ENCODE measurements at places on chromosomes 4 and X. TPM values are rescaled to one million over a fixed set of nuclear protein-coding genes. Genes with fewer than 3 reads are reported as not detected.

PPP1R2C gene
- not detected for total RNA-seq

IL1RAPL1 gene
- 3.0 TPM for total RNA-seq

BDH2 gene
- 22.1 TPM for total RNA-seq

AKAP4 gene
- total RNA-seq = not detected

CACNA1F gene
- not detected for total RNA-seq

DCAF12L1 gene
- total RNA-seq = not detected

MFAP3L gene
- total RNA-seq = 3.0 TPM

RPA4 gene
- total RNA-seq = 0.16 TPM

DNA sequence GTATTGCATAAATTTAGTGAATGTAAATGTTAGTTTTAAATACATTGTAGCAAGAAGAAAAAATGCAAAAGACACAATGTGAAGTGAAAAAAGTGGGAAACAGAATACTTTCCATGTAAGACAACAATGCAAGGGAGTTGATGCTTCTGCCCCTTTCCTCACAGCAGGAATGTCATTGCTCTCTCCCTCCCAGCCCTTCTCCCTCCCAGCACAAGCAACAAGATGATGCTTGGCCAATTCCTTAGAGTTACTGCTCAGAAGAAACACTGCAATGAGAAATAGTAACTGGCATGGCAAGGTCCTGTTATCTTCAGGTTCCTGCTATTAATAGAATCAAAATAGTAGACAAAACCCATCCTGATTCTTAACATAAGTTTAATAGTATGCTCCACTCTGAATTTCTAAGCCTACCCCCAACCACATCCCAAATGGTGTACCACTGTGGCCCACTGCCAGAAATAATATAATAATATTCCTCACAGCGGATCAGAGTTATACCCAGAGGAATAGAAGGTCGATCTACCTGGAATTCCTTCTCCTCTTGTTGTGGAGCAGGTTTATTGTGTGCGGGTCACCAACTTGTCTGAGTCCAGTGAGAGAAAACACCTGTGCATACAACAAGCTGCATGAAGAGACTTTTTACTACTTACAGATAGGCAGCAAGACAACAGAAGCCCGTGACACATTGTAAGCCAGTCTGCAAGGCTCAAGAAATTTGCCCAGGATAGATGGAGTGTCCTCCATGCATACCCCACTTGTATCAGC lies 69.8 kb upstream of the SLC7A11 start:
- DNase-seq = no peak

DNA sequence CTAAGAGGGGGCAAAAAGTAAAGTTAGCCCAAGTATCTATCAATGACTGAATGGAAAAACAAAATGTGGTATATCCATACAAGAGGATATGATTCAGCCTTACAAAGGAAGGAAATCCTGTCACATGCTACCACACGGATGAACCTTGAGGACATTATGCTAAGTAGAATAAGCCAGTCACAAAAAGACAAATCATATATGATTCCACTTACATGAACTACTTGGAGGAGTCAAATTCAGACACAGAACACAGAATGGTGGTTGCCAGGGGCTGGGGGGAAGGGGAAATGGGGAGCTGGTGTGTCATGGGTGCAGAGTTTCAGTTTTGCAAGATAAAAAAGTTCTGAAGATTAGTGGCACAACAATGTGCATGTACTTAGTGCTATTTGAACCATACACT lies 101.8 kb downstream of the SH3KBP1 start:
- no peak for DNase-seq

DNA sequence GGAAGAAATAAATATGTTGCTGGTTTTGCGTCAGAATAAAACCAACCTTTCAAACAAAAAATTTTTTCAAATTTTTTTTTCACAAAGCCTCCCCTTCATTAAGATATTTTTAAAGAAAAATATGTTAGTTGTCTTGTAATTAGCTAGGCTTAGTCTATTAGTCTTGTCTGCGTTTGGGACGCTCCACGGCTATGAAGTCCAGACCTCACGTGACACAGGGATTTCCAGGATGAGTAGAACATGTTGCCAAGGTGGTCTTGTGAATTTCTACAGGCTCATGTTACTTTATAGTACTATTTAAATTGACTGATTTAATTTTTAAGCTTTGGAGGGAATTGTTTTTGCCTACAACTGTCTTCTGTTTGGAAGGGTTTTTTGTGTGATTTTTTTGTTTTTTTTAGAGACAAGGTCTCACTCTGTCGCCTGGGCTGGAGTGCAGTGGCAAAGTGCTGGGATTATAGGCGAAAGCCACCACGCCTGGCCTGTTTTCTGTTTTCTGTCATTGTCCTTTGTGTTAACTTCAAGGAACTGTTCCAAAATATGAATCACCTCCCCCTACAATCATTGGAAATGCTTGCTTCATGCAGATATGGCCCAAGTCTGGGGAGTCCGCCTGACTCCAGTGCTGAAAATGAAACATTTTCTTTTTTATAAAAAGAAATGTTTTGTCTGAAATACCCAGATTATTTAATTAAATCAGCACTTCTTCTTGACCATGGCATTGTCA lies 26.2 kb downstream of the TMEM144 start:
- DNase-seq = peak; percentile 26

- DNase-seq = no peak
Measured at GRCh38 chr4:5267408-5267807, 216.1 kb downstream of the STK32B start.

DNA sequence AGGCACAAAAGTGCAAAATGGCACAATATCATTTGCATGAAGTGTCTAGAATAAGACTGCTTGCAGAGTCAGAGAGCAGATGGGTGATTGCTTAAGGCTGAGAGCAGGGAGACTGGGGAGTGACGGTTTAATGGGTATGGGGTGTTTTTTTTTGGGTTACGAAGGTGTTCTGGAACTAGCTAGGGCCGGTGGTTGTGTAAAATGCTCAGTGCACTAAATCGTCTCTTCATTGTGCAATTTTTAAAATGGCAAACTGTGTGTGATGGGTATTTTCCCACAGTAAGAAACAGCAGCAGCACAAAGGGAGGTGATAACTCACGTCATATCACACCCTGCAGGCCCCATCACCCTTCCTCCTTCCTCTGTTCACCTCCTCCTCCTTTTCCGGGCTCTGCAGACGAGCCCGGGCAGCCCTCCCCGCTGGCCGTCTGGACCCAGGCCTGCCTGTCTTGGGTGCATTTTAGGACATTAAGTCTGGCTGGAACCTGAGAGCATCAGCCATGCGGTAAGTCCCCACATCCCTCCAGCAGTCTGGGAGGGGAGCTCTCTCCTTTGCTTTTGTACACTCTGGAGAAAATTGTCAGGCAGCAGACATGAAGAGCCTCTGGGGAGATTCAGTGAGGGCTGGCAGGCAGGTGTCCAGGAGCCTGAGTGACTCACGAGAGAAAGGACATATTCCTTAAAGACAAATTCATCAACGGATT lies 42.7 kb downstream of the ASMT start:
- DNase-seq = no peak

- no peak for DNase-seq
Measured at GRCh38 chr4:123478859-123479345, 82.3 kb downstream of the SPRY1 start.

- no peak for DNase-seq
Measured at GRCh38 chr4:76716020-76716419, 181.9 kb downstream of the SOWAHB start.

GRCh38 chrX:53265771-53266574 lies 15.4 kb downstream of the IQSEC2 start:
- DNase-seq = no peak

DNA sequence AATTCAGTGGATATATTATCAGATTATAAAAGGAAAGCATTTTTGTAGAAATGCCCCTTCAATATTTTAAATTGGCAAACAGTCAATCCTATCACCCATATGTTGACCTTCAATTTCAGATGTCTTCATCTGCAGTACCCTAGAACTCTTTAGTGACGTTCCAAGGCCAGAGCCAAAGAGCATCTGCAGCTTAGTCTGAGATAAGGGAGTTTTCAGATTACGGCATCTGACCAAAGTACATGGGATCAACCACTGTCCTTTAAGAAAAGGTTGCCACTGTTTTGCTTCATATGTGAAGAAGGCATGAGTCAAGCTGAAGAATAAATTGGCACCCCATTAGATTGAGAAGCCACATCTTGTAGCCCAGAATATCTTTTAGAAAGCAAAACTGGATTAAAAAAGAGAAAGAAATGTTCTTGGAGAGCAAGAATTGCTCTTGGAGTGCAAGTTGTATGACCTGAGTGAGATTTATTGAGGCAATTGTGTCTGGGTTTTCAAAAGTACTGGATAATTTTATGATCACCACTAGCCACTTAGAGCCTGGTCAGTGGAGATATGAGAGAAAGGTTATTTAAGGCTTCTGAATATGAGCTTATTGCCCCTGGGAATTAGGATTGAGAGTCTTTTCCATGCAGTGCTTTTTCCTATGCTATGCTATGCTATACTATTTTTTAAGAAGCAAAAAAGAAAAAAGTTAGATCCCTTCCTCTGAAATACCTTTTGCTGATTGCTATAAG lies 251.9 kb upstream of the NR3C2 start:
- no peak for DNase-seq

DNA sequence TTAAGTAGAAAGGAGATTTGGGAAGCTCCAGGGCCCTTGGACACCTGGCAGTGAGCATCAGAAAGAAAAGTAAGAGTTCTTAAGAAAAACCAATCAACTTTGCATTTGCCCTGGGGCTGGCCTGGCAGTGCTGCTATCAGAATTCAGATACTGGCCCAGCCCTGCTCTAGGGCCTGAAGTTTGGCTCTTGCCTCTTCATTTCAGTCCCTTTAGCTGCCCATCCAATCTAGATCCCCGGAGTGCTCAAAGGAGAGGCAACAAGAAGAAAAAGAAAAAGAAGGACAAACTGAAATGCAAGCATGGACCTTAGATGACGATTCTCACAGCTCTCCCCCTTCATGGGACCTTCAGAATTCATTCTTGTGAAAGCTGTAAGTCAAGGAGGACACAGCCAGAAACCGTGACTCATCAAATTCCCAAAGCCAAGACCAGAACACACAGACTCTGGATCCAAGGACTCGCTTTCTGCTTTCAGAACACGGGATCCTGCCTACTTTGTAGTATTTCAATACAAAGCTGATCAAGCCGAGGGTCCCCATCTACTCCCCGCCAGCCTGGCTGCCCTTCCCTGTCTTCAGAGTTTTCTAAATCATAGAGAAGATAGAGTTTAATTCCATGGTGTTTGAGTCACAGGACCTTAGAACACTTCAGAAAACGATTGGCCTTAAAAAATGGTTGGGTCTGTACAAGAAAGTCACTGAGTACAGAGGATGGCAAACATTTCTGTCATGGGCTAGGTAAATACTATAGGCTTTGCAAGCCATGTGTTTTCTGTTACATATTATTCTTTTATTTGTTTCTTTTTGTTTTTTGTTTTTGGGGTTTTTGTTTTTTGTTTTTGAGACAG lies 103.7 kb downstream of the RBM47 start:
- peak; percentile 48 for DNase-seq

DNA sequence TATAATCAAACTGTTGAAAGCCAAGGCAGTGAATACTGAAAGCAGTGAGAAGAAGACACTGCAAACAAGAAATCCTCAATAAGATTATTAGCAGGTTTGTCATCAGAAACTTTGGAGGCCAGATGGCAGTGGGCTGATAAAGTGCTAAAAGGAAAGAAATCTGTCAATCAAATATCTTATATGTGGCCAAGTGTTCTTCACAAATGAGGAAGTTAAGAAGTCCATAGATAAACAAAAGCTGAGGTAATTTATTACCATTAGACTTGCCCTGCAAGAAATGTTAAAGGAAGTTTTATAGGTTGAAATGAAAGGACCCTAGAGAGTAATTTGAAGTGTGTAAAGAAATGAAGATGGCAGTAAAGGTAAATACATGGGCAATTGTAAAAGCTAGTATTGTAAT lies 586.6 kb downstream of the RAPGEF2 start:
- no peak for DNase-seq

DNA sequence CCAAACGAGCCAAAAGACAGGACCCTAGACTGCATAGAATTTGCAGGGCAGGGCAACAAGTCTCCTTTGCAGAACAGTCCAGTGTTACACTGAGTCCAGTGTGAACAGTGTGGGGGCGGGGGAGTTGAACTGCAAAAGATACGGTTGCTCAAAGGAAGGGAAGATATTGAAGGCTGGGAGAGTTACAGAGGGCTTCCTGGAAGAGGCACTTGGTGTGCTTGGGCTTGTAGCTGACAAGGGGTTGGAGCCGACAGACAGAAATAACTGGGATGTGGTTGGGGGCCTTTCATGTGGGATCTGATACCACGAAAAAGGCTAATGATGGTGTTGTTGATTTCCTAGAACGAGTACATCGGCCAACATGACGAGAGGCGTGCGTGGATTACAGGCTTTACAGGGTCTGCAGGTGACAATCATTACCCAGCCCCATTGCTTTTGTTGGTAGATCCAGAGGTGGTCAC lies 6.1 kb downstream of the XPNPEP2 start:
- no peak for DNase-seq

DNA sequence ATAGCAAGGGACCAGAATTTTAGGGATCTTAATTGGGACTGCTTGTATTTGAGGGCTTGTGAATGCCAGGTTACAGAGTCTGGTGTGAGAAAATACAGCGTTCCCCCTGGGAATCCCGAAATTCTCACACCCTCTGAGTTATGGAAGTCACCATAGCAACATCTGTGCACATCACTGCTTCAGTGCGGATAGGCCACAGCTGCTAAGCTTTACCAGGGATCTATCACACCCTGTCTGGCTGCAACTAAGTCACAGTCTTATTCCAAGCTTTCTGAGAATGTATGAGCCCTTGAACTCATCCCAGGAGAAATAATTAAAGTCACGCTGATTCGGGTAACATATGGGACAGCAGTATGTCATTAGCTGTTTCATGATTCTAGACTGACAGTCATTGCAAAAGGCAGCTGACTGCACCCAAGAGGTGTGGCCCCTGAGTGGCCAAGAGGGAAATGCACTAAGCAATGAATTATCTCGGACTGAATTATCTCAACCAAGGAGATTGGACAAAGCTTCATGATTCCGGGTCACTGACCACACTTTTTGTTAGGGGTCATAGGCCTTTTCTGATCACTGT lies 46.7 kb upstream of the BTC start:
- no peak for DNase-seq

- DNase-seq = no peak
Measured at GRCh38 chr4:80138551-80139538, 58.5 kb upstream of the PRDM8 start.

GRCh38 chrX:147962476-147962875 lies 18.7 kb upstream of the FMR1NB start:
- DNase-seq = no peak

DNA sequence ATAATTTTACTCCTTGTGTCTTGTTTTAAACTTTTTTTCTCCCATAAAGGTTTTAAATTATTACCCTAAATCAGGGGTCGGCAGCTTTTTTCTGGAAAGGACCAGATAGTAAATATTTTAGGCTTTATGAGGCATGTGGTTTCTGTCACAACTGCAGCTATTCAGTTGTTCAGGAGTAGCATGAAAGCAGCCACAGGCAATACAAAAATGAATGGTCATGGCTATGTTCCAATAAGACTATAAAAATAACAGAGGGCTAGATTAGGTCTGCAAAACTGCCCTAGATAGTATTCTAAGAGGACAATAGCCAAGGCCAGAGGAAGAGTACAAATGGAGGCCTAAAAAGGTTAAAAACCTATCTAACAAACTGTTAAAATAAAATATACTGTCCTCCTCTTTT lies 24.6 kb downstream of the HERC5 start:
- DNase-seq = no peak

GRCh38 chr4:153497091-153497531 lies 31.0 kb downstream of the TMEM131L start:
- no peak for DNase-seq

GRCh38 chrX:82458207-82458754 lies 1049.8 kb upstream of the POU3F4 start:
- no peak for DNase-seq
